ENCODE measurements at places on chromosomes 1 and 21.

DNA sequence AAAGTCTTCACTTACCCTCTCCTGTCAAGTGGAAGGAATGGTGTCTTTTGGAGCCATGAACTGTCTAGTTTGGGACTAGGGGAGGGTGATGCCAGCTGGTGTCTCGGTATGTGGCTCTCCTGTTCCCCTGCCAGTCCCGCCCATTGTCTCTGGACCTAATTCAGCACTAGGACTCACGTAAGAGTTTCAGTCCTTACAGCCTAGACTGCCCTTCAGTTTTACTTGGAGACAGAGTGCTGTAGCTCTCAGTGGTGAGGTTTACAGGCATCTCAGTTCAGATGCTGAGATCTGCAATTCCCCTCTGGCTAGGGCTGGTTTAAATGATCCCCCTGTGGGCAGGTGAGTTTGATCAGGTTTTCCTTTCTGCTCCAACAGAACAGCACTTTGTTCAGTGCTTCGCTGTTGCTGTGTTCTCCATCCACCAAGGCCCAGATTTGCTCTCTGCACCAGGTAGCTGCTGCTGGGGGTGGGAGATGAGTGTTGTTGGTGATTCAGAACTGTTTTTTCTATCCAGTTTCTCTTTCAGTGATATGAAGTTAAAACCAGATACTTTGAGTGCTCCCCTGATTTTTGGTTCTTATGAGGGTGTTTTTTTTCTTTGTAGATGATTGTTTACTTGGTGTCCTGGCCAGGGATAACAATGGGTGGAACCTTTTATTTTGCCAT is 198.3 kb upstream of the RNPC3 start:
- DNase-seq, result no peak

DNA sequence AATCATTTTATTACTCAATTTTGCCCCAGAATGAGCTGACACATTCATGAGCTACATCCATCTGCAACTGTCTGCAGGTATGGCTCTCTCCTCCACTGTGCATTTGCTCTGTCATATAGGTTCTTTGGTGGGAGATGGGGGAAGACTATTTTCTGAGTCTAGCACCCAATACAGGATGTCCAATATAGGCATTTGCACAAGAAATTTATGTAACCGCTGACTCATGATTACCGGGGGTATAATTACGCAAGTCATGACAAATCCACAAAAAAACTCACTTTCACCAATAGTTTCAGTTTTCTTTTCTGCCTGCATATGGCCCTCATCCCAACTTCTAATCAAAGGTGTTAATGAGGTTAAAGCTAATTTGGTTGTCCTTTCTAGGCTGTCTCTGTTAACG is 17.5 kb upstream of the VSIG8 start:
- DNase-seq, result no peak

DNA sequence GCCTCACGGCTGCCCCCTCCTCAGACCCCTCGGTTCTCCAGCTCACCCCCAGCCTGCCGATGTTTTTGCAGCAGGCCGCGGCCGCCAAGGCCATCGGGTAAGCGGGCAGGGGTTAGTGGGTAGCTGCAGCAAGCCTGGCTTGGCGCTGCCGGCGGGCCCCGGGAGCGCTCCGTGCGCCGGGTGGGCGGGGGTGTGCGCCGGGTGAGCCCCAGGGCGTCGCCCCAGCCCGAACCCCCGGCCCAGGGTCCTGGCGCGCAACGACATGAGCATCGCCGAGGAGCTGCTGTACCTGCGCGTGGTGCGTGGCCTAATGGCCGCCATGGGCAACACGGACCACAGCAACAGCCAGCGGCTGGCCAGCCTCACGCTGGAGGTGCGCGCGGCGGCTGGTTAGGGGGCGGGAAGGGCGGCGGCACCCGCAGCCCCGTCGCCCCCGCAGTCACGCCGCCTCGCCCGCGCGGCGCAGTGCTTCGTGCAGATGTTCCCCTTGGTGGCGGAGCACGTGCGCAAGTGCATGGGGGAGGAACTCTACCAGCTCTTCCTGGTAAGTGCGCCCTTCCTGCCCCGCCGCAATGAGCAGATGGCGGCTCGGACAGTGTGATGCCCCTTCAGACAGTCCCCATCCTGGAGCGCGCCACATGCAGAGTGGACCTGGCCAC is 6.5 kb downstream of the RNU5D-1 start:
- no peak for DNase-seq

DNA sequence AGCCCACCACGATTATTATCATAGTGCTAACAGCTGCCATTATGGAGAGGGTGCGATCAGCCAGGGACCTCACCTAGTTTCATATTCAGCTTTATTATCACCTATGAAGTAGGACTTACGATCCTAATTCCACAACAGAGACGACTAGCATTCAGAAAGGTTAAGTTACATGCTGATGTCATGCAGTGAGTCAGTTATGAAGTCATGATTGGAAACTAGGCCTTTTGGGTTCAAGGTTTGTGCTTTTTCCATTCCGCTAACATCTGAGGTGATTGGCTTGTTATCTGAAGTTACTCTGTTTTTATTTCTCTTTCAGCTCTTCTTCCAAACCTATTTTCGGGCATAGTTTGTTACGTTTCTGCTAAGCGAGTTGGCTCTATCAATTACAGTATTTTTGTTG is 251.1 kb downstream of the CAMTA1 start:
- no peak for DNase-seq

DNA sequence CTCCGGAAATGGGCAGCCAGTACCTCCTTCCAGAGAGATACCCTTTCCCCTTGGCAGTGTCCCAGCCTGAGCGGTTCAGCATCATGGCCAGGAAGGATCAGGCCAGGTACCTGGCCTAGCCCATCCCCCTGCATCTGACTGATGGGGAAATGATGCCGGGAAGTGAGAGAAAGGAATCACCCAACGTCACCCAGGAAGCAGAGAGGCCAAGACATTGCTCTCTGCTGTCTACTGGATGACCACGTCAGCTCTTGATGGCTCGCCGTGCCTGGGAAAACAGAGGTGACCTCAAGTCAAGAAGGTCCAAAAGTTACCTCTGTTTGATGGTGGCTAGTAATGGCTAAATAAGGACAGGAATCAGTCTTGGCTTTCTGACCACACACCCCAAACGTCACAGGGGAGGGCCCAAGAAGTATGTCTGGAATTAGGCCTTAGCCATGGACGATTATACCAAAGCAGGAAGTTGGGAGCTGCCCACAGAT is 79.0 kb downstream of the MRPL37 start:
- DNase-seq, result no peak

- no peak for DNase-seq
Measured at GRCh38 chr21:38834725-38835124, 29.0 kb downstream of the ETS2 start.

DNA sequence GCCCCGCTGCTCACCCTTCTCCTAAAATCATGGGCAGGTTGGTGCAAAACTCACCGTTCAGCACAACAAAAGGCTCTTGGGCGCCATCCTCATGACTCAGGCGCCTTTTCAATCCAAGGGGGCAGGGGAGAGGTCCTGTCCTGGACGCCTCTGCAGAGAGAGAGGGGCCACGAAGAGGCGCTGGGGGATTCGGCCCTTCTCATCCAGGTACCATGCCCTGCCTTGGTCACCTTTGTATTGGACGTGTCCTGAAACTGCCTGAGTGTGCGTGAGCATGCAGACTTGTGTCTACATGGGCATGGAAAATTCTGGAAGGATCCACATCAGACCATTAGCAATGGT is 53.5 kb downstream of the SLC37A1 start:
- DNase-seq, result no peak

DNA sequence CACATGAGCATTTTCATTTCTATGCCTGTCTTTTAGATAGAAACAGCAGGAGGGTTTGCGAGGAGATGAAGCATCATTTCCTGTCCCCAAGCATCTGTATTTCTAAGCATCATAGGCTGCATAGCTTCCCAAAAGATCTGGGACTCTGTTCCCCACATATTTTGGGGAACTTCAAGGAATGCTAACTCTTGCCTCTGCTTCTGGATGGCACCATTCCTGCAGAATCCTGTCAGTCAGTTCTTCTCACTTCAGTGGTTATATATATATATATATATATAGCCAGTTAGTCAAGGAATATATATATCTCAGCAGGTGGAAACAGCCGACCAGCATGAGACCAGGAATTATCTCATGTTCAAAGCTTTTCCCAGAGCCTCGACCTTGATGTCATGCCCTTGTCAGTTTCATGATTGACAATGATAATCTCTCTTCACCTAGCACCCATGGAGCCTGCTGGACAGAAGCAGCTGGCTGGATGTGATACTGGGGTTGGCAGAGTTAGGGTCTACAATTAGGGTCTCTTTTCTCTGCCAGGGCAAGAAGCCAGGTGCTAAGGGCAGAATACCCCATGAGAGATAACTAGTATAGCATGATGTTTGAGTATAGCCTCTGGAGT is 2.4 kb downstream of the PFKFB2 start:
- no peak for DNase-seq

GRCh38 chr1:194717941-194718340 is 1531.5 kb upstream of the B3GALT2 start:
- no peak for DNase-seq

- DNase-seq, result no peak
Measured at GRCh38 chr1:193769651-193770050, 583.2 kb upstream of the B3GALT2 start.
